ENCODE measurements at places on chromosomes 16 and 17.

- H3K36me3 ChIP-seq = peaks cover 40% of the 10 kb centered on the region
- H3K27me3 ChIP-seq = no peaks in the 10 kb centered on the region
Observed at GRCh38 chr16:47694543-47694942, 233.4 kb downstream of the PHKB start.

DNA sequence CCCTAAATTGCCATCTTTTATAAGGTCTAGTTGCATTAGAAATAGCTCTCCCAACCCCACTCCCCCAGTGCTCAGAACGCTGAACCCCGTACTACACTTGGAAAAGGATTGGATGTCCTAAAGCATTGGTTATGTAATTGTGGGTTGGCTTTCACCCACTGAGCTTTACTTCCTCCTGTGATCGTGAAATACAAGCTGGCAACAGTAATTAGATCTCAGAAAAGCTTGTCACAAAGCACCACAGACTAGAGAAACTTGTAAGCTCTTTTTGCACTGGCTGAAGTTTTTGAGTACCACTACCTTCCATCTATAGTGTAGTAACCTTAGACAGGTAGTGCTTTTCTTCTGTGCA lies 54.4 kb downstream of the SIAH1 start:
- no peaks in the 10 kb centered on the region for H3K27me3 ChIP-seq
- H3K4me3 ChIP-seq = no peak overlapping the region
- peak overlapping the region; percentile 45 for H3K27ac ChIP-seq
- DNase-seq = no peak
- no peaks in the 10 kb centered on the region for H3K4me1 ChIP-seq

GRCh38 chr17:42153919-42154742 lies 658 bp downstream of the RAB5C start:
- H3K27ac ChIP-seq = peak overlapping the region; percentile 86
- H3K36me3 ChIP-seq = no peaks in the 10 kb centered on the region
- H3K4me1 ChIP-seq = peaks cover 21% of the 10 kb centered on the region
- no peaks in the 10 kb centered on the region for H3K27me3 ChIP-seq
- peak overlapping the region; percentile 82 for H3K4me3 ChIP-seq

- peak overlapping the region; percentile 47 for H3K4me3 ChIP-seq
- H3K27ac ChIP-seq = peak overlapping the region; percentile 20
- H3K27me3 ChIP-seq = no peaks in the 10 kb centered on the region
- H3K4me1 ChIP-seq = peaks cover 46% of the 10 kb centered on the region
Observed at GRCh38 chr17:13917634-13918033, 151.7 kb upstream of the COX10 start.

- H3K4me3 ChIP-seq = no peak overlapping the region
- DNase-seq = no peak
Observed at GRCh38 chr17:47711366-47712099, 17.6 kb downstream of the TBKBP1 start.

GRCh38 chr17:27376637-27377547 lies 79.4 kb upstream of the KSR1 start:
- H3K36me3 ChIP-seq = peaks cover 11% of the 10 kb centered on the region
- H3K27ac ChIP-seq = no peak overlapping the region
- no peak for DNase-seq

DNA sequence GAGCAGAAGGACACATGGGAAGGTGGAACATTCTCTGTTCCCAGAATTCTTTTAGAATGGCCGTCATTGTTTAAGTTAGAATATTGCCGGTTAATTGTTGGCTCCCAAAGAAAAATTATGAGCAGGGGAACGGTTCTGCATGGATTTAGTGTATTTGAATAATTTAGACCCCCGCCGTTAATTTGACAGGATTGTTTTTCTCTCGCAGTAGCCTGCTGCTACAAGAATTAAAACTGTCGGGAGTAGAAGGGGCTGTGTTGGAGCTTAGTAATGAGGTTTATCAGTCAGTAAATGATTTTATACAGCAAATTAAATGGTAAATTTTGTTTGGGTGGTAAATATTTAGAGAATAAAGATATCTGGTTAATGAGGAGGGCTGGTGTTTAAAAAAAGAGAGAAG lies 431.2 kb upstream of the DYNLRB2 start:
- H3K36me3 ChIP-seq = no peaks in the 10 kb centered on the region
- no peak for DNase-seq
- peaks cover 4% of the 10 kb centered on the region for H3K27me3 ChIP-seq
- H3K27ac ChIP-seq = no peak overlapping the region
- no peak overlapping the region for H3K4me3 ChIP-seq

DNA sequence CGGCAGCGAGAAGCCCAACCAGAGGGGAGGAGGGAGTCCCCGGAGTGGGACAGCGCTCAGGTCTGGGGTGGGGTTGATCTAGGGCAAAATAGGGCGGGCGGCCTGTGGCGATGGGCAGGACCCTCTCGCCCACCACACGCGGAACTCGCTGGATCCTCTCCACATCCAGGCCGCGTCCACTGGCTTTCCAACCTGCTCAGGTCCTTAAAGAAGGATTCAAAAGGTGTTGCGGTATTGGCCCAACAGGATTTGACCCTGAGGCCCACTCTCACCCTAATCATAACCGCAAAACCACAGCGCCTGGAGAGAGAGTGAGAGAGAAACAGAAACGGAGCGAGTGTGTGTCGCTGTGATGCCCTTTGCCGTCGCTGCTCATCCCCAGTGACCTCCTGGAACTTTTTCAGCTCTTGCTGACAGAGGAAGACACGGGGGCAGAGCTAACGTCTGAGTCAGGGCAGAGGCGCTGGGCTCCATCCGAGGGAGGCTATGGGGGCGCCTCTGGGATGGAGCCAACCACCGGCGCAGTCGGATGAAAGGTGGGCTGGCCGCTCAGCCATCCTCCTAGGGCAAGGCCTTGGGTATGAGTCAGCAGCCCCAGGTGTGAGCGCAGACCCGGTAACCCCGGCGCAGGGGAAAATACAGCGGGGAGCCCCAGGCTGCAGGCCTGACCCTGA lies 16.7 kb upstream of the OR1F1 start:
- H3K36me3 ChIP-seq = no peaks in the 10 kb centered on the region
- peak overlapping the region; percentile 53 for H3K27ac ChIP-seq
- H3K4me3 ChIP-seq = peak overlapping the region; percentile 53
- H3K27me3 ChIP-seq = peaks cover 24% of the 10 kb centered on the region
- H3K4me1 ChIP-seq = peaks cover 19% of the 10 kb centered on the region
- DNase-seq = peak; percentile 41

GRCh38 chr17:1454541-1454940 lies 1.5 kb downstream of the CRK start:
- no peak for DNase-seq
- peaks cover 1% of the 10 kb centered on the region for H3K27me3 ChIP-seq
- H3K27ac ChIP-seq = peak overlapping the region; percentile 86
- H3K4me3 ChIP-seq = peak overlapping the region; percentile 88
- H3K4me1 ChIP-seq = peaks cover 25% of the 10 kb centered on the region
- peaks cover under 1% of the 10 kb centered on the region for H3K36me3 ChIP-seq

DNA sequence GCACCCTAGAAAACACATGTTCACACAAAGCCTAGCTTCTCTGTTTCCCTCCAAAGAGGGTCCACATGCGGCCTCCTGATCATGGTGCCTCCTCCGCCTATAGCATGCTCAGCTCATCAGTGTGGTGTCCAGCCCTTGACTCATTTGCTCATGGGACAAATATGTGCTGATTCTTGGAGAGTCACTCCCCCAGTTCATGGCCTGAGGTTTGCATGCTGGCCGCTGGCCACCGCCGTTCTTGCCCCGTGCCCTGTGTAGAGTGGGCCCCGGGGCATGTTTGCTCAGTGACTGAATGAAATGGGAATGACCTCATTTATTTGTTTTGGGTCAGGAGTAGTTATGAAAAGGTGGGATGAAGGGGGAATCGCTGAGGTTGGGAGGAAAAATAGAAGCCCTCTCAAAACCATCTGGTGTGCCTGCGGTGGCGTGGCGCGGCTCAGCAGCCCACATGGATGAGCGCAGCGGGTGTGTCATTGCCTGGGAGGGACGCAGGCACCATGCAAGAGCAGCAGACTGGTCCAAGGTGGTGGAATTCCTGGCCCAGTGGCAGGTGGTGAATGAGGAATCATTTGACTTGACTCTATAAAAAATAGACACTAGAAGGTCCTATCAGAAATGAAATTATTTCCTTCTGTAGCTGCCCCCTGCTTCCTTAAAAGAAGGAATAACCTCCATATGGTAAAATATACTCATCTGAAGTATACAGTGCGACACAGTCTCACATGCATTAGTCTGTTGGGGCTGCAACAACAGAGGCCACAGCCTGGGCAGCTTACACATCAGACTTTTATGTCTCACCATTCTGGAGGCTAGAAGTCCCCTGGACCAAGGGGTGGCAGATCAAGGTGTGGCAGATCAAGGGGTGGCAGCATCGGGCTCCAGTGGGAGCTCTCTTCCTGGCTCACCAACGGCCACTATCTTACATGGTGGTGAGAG lies 31.7 kb downstream of the CRISPLD2 start:
- no peak overlapping the region for H3K27ac ChIP-seq
- peaks cover 17% of the 10 kb centered on the region for H3K27me3 ChIP-seq
- peaks cover 2% of the 10 kb centered on the region for H3K36me3 ChIP-seq

- no peaks in the 10 kb centered on the region for H3K4me1 ChIP-seq
- H3K36me3 ChIP-seq = peaks cover 2% of the 10 kb centered on the region
- H3K27ac ChIP-seq = no peak overlapping the region
- no peak for DNase-seq
- peaks cover 10% of the 10 kb centered on the region for H3K27me3 ChIP-seq
Observed at GRCh38 chr17:14693382-14693781, 392.5 kb downstream of the HS3ST3B1 start.

- no peak overlapping the region for H3K4me3 ChIP-seq
- no peak overlapping the region for H3K27ac ChIP-seq
- H3K36me3 ChIP-seq = no peaks in the 10 kb centered on the region
- peaks cover 8% of the 10 kb centered on the region for H3K27me3 ChIP-seq
- DNase-seq = no peak
- peaks cover 4% of the 10 kb centered on the region for H3K4me1 ChIP-seq
Observed at GRCh38 chr17:72572604-72573491, 452.0 kb downstream of the SOX9 start.

DNA sequence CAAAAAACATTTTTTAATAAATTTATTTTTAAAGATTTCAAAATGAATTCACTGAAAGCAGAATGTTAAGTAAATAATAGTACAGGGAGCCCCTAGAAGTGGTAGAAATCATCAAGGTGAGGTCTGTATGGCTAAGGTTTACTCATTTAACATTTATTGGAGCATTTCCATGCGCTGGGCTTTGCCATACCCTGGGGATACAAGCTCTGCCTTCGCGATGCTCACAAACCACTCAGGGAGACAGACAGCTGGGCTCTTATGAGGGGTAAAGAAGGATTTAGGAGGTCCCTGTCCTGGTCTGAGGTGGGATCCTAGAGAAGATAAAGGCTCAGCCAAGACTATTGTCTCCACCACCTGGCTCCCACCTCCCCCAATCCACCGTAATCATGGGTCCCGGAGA lies 11.3 kb upstream of the LPCAT2 start:
- no peaks in the 10 kb centered on the region for H3K4me1 ChIP-seq
- no peak for DNase-seq
- H3K27me3 ChIP-seq = peaks cover 6% of the 10 kb centered on the region
- H3K27ac ChIP-seq = no peak overlapping the region

DNA sequence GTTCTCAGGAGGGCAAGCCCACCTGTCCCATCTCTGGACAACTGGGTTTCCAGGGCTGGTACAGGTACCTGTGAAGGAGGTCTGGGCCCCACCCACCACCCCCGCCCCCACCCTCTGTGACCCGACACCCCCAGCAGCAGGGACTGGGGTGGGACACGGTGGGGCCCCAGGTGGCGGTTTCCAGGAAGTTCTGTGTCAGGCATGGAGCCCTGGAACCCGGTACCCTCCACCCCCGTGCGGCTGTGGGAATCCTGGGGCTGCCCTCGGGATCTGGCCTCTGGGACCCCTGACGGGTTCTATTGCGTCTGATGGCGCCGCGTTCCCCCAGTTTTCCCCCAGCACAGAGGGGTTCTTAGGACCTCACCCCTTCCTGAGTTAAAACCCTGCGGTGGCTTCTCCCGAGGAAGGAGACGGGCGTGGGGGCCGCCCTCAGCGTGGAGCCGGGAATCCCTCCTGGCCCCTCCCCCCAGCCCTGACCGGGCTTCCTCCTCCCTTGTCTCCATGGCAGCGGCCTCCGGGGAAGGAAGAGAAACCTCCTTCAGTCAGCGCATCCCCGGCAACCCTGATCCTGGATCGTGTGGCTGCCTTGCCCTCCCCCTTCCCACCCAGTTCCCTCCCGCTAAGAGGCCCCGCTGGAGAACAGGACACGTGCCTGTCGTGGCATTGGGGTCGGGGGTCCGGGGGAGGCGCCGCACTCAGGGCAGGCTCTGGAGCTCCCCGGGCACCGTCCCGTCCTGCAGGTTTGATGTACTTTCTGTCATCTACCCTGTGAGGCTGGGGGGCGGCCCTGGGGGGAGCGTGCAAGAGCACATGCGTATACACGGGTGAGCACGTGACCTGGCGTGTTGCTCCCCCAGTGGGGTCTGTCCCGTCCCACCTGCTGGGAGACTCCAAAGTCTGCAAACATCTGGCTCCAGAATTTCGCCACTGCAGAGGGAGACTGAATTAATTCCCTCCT lies 30.3 kb downstream of the CACNA1H start:
- no peak for DNase-seq
- H3K27me3 ChIP-seq = peaks cover 3% of the 10 kb centered on the region
- no peaks in the 10 kb centered on the region for H3K36me3 ChIP-seq
- no peak overlapping the region for H3K4me3 ChIP-seq
- H3K4me1 ChIP-seq = no peaks in the 10 kb centered on the region

GRCh38 chr17:57783338-57783742 lies 38.2 kb upstream of the CCDC182 start:
- H3K4me1 ChIP-seq = no peaks in the 10 kb centered on the region
- peak; percentile 78 for DNase-seq
- peaks cover 13% of the 10 kb centered on the region for H3K27me3 ChIP-seq
- no peak overlapping the region for H3K4me3 ChIP-seq
- no peaks in the 10 kb centered on the region for H3K36me3 ChIP-seq

GRCh38 chr17:6548034-6548433 lies 8.3 kb downstream of the PITPNM3 start:
- H3K4me3 ChIP-seq = no peak overlapping the region
- no peak for DNase-seq
- H3K27ac ChIP-seq = no peak overlapping the region
- H3K4me1 ChIP-seq = peaks cover 7% of the 10 kb centered on the region
- peaks cover 1% of the 10 kb centered on the region for H3K27me3 ChIP-seq
- H3K36me3 ChIP-seq = no peaks in the 10 kb centered on the region

DNA sequence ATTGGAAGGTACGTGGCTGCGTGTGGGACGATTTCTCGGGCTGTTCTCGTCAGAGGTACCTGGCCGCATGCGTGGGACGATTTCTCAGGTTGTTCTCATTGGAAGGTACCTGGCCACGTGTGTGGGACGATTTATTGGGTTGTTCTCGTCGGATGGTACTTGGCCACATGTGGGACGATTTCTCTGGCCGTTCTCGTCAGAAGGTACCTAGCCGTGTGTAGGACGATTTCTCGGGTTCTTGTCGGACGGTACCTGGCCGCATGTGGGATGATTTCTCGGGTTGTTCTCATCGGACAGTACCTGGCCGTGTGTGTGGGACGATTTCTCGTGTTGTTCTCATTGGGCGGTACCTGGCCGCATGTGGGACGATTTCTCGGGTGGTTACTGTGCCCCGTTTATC lies 50.1 kb upstream of the GNG13 start:
- H3K4me1 ChIP-seq = peaks cover 5% of the 10 kb centered on the region
- H3K36me3 ChIP-seq = no peaks in the 10 kb centered on the region
- H3K27me3 ChIP-seq = no peaks in the 10 kb centered on the region
- H3K4me3 ChIP-seq = no peak overlapping the region
